ENCODE measurements at places on chromosomes 3 and 15.
A peak's percentile ranks its signal among the peaks of the same experiment; 100 is the strongest.

DNA sequence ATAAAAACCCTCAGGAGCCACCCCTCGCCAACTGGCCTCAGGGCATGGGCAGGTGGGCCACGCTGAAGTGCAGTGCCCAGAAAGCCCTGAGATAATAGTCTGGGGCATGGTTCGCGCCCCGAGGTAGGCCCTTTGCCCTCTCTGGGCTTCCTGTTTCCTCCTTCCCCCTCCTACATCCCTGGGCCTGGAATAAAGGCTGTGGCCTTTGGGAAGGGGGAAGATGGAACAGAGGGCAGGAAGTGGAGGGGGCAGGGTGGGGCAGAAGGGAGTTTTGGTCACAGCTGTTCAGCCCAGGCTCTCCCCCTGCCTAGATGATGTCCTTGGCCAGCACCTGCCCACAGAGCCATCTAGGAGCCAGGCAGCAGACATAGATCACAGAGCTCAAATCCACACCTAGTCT lies 11.3 kb downstream of the CSRNP1 start:
- DNase-seq = no peak

GRCh38 chr3:57142411-57142723 lies 22.8 kb downstream of the IL17RD start:
- no peak for DNase-seq

DNA sequence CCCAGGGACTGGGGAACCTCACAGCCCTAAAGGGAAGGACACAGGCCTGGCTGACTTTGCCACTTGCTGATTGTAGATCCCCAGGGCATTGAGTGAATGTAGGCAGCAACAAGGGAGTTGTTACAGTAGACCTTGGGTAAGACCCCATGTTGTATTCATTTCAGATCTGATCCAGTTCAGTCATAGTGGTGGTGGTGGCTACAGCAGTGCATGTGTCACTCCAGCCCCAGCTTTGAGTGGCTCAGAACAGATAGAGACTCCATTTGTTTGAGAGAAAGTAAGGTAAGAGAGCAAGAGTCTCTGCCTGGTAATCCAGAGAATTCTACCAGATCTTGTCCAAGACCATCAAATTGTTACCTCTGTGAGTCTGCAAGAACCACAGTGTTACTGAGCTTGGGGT lies 278.7 kb upstream of the SATB1 start:
- DNase-seq = no peak

- no peak for DNase-seq
Observed at GRCh38 chr3:107946700-107947099, 144.1 kb downstream of the CD47 start.

DNA sequence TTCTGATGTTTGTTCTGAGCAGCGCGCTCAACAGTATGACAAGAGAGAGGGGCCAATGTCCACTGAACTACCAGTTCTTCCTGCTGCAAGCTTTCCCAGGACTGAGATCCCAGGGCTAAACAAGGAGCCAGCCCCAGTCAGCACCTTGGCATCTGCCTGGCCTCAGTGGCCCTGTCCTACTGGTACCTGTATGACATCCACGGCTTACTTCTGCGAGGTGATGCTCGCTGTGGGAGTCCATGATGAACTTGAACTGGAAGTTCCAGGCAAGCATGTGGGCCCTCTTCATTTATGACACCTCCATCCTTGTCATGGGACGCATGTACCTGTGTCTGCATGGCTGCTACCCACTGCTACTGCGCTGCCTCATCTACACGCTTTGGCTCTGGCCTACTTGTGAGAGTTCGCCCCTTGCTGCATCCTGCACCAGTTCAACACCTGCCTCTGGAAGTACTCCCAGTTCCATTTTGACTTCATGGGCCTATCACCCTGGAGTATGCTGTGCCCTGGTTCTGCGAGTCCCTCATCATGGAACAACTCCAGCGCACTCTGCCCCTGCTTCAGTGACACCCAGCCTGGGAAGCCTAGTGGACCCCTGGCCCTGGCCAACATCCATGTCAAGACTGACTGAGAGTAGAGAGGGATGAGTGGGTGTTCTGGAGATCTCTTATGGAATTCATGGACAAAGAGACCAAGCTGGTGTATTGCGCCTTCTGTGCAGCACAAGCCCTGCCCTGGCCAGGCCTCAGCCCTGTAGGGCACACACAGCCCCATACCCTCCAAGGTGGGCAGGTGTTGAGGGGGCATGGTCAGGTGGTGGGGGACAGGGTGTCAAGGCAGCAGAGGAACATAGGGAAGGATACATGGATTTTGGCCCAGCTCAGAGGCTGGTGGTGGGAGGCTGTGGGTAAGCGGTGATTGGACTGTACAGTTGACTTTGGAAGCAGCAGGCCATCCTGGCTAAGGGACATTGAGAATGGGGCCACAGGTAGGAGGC lies 246.8 kb downstream of the NLGN1 start:
- DNase-seq = no peak

DNA sequence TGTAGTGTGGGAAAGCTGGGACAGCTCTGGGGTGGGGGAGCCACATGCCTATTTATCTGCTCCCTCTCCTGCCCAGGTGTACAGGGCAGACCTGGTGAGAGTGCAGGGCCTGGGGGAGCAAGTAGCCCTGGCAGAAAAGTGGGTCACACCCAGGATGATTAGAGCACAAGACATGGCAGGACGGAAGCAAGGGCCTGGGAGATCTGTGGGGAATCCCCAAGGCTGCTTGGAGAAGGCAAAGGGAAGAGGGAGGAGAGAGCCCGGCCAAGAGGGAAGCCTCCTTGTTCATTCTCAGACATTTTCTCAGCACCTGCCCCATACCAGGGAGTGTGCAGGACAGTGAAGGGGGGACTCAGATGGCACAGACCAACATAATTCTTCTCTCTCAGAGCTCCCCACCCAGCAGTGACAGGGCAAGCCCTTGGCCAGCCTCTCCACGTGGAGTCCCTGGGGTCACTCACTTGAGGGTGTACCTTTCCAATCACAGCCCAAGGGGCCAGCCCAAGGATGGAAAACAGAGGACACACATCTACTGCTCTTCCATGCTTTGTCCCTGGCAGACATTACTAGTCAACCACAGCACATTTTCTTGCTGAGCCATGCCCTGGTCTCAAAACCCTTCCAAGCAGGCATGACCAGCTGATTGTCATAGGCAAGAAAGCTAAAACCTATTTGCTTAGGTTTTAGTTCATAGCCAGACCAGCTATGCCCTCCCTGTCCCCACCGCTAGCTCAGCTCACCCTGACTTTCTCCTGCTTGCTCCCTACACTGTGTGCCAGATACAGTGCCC lies 4.9 kb upstream of the DUSP7 start:
- no peak for DNase-seq

DNA sequence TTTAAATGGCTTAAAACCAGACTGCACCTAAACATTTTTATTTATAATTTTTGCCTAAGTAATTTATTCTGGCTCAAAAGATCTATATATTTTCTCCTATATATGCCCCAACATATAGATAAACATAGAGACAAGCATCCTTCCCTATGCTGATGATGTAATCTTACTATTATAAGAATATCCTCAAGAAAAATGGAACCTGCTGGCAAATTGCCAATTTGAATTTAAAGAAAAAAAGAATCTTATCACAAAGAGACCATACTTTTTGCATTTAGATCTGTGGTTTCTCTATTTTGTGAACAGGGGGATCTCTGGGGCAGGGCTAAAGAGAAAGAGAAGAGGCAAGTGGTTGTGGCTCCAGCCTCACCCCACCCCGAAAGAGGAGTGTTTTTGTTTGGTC lies 107.2 kb upstream of the CMC1 start:
- DNase-seq = no peak

DNA sequence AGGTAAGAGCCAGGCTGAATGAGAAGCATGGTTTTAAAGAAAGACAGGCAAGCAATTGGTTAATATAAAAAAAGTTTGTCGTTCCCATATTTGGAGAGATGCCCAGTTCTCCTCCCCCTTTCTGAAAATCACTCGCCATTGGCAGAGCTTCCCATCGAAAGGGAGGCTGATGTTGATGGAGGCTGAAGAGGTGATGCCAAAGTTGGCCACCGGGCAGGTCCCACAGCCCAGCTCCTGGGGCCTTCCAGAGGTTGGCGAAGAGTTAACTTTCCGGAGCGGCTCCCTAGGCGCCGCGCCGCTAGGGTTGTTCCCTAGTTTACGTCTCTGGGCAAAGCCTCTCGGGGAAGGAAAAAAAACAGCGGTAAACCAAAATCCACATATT lies 793 bp downstream of the PCOLCE2 start:
- DNase-seq = peak; percentile 56

DNA sequence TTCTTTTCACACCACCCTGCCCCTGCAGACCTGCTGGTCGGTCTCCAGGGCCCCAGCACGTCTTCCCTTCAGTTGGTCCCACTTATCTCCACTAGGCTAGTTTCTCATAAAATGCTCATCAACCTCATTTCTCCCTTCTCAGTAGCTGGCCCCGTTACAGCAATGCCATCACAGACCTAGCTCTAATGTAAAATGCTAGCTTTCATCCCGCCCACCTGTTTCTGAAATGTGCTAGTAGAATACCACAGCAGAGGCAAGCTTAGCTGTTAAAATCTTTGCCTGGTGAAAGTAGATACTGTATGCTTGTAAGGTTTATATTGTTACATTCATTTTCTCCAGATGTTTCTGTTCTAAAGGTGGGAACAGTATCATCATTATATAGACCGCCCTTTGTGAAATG lies 13.1 kb downstream of the MKRN2OS start:
- no peak for DNase-seq

- no peak for DNase-seq
Observed at GRCh38 chr15:96324192-96324895, 6.2 kb upstream of the NR2F2 start.

- no peak for DNase-seq
Observed at GRCh38 chr15:65836665-65837064, 32.6 kb upstream of the RAB11A start.

DNA sequence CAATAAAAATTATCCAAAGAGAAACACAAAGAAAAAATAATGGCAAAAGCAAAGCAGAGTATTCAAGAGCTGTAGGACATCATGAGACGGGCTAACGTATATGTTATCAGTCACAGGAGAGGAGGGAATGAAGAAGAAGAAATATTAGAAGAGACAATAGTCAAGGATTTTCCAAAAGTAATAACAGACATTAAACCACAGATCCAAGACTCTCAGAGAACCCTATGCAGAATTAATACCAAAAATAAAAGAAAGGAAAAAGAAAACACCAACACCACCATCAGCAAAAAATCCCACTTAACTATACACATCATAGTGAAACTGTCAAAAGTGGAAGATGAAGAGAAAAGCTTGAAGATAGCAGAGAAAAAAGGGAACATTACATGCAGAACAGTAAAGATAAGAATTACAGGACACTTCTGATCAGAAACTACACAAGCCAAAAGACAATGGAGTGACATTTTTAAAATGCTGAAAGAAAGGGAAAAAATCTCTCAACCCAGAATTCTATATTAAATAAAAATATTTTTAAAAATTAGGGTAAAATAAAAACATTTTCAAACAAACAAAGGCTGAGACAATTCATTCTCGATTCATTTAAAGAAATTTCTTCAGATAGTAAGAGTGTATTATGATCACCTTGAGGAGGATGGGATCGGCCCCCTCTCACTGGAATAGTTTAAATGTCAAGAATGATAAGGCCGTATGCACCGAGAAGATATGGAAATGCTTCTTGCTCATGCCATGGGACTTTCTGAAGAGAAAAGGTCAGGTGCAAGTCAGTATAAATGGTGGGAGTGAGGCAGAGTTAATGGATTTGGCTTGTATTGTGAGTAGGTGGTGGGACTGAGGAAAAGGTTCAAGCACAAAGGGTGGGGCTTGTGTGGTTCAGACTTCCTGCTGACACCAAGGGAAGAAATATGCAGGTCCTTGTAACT lies 28.5 kb downstream of the TM2D3 start:
- no peak for DNase-seq

DNA sequence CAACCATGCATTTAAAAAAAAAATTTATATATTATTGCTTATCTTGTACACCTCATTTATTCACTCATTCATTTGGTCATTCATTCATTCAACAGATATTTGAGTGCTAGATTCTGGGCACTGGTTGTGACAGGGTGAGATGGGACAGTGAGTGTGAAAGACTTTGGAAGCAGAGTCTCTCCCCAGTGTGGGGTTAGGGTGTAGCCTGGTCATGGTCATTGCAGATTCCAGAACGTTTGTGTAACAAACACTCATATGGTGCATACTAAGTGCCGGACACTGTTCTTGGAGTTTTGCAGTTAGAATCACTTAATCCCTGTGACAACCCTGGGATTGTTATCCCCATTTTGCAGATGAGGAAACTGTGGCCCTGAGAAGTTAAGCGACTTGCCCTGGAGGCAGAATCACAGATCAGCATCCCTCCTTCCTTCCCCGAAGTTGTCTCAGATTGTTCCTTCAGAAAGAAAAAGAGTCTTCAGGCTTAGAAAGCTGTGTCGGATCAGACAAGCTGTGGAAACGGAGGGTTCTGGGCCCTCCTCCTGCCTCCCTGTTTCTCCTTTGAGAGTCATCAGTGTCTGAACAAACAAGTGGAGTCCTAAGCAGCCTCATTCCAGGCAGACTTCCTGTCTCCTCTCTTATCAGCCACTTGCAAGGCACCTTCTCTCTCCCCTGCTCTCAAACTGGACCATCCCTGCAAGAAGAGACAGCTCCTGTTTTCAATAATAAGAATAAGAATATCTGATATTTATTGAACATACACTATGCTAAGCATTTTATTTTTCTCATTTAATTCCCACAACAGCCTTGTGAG lies 6.3 kb downstream of the LOXL1 start:
- no peak for DNase-seq

GRCh38 chr3:15443826-15444524 lies 16.6 kb downstream of the EAF1 start:
- DNase-seq = no peak

DNA sequence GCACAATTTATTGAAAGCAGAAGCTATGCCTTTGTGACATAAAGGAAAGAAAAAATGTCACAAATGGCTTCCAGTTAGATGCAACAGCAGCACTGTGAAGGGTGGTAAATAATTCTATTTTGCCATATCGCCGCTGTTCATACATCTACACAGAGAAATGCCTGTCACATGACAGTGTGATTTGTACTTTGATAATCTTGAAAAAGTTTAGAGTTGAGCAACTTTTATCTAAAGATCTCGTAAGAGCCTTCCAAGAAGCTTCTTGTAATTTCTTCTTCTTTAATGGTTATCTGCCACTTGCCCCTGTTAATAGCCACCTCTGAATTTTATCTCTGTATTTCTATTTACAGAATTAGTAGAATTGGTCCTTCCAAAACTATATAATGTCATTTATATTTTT lies 192.3 kb downstream of the ATP8B4 start:
- no peak for DNase-seq

- DNase-seq = peak; percentile 54
Observed at GRCh38 chr3:167406876-167407492, 26.9 kb upstream of the ZBBX start.

DNA sequence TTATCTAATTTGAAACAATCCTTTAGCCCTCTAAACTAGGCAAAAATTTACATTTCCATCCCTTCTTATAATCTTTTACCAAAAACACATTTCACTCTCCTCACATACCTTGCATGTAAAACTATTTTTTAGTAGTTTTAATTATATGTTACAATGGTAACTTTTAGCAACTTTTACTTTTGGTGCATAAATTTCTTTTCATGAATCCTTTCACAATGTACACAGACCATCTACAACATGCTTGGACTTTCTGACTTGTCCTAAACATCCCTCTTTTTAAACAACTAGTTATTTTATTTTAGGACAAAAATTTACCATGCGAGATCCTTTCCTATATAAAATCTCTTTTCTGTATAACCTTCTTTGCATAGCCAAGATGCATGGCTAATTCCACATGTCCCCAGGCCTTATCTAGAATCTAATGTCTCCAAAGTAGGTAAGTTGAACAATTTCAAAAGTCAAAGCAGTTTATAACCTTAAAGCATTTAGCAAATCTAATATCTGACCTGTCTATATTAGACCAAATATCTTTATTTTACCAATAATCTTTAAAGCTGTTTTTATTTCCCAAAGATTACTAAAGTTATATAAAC lies 14.4 kb upstream of the ALDH1L1 start:
- DNase-seq = no peak
